Right renal pelvis (tissue), 4 donors: ENCODE measurements at places on chromosomes 3 and 15. TPM values are rescaled to one million over a fixed set of nuclear protein-coding genes. Genes with fewer than 3 reads are reported as not detected.

DNA sequence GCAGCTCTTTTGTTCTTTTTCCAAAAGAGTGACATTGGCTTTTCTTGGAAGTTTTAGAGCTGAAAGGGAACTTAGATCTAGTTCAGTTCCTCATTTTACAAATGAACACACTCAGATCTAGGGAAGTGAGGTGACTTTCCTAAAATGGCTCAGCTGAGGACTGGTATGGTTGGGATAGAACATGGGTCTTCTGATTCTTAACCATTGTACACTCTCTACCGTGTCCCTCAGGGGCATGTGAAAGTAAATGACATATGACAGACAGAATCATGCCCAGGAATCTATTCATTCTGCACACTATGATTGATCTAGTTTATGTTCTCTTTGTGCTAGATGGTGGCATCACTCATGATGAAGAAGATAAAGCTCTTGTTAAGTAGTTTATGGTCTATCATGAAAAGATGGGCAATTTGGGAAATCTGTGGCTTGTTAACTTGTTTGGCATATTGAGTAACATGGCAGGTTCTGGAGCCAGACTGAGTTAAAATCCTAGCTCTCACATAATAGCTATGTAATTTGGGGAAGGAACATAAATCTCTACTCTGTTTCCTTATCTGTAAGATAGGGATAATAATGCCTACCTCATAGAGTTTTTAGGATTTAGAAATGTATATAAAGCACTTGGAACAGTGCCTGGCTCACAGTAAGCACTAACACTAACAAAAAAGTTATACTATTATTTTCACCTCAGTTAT, 30.9 kb downstream of the UBE2E1 start:
- no peak for DNase-seq

GRCh38 chr15:92880796-92881195, 19.3 kb upstream of the CHD2 start:
- DNase-seq: no peak

DNA sequence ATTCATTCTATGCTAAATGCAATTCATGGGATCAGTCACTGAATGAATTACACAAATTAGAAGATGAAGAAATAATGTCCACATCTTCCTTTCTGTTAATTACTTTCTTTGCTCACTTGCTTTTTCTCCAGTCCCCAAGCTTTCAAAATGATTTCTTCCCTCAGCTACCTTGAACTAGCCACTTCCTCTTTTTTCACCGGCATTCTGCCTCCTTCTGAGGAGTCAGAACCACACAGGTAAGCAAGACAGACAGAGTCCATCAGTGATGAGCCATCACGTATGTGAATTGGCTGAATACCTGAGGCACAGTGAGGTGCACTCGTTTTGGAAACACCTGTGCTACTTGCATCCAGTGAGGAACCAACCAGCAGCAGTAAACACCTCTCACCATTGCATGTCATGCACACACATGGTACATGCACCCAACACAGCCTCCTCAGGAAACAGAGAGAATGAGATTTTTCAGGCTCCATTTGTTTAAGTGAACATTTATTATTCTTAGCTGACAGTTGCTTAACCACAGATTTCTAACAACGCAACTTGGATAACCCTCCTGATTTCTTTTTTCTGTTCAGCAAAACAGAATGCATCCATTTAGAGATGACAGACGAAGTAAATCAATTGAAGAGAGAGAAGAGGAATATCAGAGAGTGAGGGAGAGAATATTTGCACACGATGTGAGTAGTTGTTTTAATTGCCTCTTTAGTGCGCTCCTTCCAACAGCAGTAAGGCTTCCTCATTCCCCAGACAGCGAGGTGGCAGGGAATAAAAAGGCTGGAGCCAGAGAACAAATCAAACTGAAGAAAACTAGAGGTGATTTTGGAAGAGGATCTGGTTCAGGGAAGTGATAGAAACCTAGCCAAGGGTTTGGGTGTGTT, 69.3 kb downstream of the ARPP21 start:
- no peak for DNase-seq

GRCh38 chr3:190542846-190543245, 29.0 kb downstream of the IL1RAP start:
- no peak for DNase-seq

Gene THAP10
- polyA plus RNA-seq: 11.3 TPM

DNA sequence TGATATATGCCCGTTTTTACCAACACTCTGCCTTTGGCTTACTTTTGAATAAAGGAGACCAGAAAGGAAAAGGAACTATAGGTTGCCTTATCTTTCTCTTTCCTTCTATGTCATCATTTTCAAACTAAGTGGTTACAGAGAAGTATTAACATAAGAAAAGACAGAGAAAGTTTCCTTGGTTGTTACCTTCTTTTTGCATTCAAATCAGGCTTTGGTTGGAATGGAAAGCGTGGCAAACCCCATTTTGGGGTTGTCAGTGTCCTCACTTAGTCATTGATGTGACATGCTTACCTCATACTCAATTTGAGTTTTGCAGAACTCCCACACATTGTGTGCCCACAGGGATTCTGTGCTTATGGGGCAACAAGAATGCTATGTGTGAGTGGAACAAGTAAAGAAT, 3.7 kb upstream of the THRB start:
- DNase-seq: no peak

Gene LINGO1
- 14.3 TPM for polyA plus RNA-seq

DNA sequence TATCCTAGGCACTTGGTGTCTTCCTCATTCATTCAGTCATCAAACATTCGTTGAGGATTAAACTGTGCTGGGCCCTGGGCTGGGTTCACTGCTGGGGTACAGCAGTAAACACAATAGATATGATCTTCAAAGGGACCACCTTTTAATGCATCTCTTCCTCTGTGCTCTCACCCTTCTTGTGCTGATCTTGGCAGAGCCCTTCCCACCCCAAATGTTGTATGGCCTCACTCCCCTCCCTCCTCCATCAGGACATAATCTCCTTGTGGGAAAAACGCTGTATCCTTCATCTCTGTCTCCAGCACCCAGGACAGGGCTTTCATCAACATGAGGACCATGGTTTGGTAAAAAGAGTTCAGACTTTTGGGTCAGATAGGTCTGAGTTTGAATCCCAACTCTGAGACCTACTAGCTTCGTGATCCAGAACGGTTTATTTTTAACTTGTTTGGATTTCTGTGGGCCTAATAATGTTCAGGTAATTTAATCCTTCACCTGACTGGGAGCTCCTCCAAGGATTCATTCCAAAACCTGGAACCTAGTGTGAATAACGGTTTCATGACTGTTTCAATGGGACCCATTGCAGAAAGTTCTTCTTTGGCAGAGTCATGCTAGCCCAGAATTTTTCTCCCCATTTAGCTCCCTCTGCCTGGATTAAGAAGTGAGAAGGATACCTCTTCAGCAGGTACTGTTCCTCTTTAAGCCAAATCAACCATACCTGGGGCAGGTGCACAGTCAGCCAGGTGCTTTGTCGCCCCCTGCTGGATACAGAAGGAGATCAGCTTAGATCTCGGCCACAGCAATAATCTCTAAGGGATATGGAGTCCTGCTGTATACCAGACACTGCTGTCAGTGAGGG, 5.2 kb upstream of the WNT7A start:
- DNase-seq: no peak

Gene SLITRK3
- polyA plus RNA-seq: 1.2 TPM

GRCh38 chr3:14415501-14415900, 13.1 kb downstream of the SLC6A6 start:
- DNase-seq: no peak

GRCh38 chr3:168141405-168141998, 45.8 kb upstream of the GOLIM4 start:
- DNase-seq: no peak

DNA sequence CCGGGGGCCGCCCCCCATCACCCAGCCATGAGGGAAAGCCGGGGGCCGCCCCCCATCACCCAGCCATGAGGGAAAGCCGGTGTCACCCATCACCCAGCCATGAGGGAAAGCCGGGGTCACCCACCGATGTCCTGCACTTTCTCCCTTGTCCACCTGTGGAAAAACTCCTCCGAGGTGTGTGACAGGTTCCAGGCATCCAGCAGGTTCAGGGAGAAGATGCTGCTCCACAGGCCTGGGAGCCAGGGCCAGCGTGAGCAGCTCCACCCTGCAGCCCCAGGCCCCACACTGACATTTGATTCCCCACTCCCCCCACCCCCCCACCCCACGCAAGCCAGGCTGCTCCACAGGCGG, 15.5 kb upstream of the EHD4 start:
- no peak for DNase-seq

DNA sequence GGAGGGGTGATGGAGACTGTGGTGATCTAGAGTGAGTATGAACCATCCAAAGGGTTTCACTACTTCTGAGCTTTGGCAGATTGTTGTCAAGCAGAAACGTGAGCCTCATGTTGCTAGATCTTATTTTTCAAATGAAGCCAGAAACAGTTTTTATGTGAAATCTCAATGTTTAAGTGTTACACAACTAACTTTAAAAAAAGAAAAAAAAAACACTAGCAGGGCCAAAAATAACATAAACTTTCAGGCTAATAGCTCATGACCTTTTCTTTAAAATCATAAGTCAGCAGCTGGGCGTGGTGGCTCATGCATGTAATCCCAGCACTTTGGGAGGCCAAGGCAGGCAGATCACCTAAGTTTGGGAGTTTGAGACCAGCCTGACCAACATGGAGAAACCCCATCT, 2.1 kb upstream of the HTR3D start:
- no peak for DNase-seq

Gene ISLR
- polyA plus RNA-seq: 50.5 TPM

GRCh38 chr3:87420171-87420570, 143.8 kb upstream of the POU1F1 start:
- DNase-seq: no peak
